EL (cell line): ENCODE measurements at places on chromosomes 12 and 14.

- no peak for DNase-seq
Observed at GRCh38 chr12:110796952-110797351, 49.8 kb upstream of the CCDC63 start.

DNA sequence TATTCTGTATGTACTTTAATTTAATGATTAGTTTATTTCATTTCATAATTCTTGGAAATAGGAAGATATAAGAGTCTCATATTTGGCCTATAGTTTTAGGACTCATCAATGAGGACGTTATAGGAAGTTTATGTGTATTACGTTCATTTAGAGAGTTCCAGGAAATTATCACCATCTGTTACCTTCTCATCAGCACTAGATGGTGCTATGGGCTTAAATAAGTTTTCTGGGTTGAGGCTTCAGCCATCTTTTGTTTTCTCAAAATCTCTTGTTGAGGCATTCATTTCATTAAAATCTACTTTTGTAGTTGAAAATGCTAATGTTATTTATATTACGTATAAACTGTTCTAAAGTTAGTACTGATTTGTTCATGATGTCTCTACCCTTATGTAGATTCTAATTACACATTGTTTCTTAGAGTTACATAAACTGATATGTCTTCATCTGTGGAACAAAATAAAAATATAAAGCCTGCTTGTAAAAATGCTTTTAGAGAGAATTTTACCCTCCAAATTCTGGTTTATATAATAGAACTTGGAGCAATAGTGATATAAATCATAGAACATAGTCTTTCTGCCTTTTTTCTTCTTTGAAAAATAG is 89.2 kb downstream of the CFAP54 start:
- peak; percentile 57 for DNase-seq

- DNase-seq = peak; percentile 65
Observed at GRCh38 chr12:50110762-50111351, 1.2 kb upstream of the COX14 start.

GRCh38 chr14:76716285-76716684 is 45.0 kb upstream of the VASH1 start:
- no peak for DNase-seq

DNA sequence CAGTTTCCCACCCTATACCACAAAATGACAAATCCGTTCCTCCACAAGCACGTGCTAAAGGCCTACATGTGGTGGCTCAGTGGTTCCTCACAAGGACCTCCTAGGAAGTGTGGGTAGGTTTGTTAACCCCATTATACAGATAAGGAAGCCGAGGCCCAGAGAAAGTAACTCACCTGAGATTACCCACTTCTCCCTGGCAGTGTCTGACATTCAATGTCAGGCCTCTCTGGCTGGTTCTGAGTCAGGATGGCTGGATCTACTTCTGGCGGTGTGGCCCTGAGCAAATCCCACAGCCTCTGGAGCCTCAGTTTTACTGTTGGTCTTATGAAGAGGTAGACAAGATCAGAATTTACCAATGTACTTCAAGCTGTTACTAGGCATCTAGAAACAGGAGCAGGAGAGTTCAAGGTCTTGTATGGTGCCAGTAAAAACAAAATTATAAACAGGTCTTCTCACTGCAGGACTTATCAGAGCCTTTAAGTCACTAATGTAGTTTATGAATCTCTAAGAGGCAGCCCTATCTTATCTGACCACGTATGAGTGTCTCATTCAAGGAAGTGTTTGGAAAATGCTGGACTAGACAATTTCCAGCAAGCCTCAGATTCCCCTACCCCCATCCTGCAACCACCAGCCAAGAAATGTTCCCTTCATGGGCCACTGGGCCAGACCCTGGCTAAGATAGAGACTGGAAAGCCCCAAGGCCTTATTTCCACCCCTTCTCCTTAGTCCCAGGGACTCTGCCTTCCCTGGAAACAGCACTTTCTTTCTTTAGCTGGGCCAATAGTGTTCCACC is 4.2 kb downstream of the HSPB8 start:
- no peak for DNase-seq

GRCh38 chr12:38664661-38665269 is 240.6 kb downstream of the CPNE8 start:
- DNase-seq = no peak

DNA sequence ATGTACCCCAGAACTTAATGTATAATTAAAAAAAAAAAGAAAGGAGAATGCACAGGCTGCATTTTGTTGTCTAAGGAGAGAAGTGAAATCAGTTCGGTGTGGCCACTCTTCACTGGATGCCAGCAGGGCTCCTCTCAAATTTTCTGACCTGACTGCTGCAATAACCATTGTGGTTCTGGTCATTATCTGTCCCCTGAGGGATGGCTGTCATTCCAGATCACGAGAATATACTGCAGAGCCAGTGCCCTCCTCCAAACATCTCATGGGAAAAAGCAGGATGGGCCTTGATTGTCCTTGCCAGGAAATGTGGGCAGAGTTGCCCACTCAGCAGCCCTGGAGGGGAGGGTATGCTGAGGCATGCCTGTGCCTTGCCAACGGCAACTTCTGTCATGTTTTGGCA is 139.1 kb downstream of the SLC8A3 start:
- no peak for DNase-seq

- DNase-seq = no peak
Observed at GRCh38 chr14:51487848-51488247, 163.9 kb upstream of the FRMD6 start.

GRCh38 chr14:51304941-51305340 is 64.9 kb downstream of the TMX1 start:
- DNase-seq = peak; percentile 96

DNA sequence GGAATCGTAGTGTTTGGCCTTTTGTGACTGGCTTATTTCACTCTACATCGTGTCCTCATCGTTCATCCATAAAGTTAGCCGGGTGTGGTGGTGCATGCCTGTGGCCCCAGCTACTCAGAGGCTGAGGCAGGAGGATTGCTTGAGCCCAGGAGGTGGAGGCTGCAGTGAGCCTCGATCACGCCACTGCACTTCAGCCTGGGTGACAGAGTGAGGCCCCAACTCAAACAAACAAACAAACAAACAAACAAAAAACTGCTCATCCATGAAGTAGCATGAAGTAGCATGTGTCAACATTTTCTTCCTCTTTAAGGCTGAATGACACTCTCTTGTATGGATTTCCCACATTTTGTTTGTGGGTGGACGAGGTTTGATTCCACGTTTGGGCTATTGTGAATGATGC is 44.0 kb upstream of the MEG3 start:
- no peak for DNase-seq

DNA sequence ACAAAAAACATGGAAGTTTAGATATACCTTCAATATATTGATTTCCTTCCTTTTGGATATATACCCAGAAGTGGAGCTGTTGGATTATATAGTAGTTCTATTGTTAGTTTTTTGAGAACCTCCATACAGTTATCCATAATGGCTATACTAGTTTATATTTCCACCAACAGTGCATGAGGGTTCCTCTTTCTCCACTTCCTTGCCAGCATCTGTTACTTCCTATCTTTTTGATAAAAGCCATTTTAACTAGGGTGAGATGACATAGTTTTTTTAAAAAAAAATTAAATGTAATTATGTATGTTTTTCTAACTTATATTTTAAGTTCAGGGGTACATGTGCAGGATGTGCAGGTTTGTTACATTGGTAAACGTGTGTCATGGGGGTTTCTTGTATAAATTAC is 10.0 kb upstream of the SLC38A4 start:
- no peak for DNase-seq

DNA sequence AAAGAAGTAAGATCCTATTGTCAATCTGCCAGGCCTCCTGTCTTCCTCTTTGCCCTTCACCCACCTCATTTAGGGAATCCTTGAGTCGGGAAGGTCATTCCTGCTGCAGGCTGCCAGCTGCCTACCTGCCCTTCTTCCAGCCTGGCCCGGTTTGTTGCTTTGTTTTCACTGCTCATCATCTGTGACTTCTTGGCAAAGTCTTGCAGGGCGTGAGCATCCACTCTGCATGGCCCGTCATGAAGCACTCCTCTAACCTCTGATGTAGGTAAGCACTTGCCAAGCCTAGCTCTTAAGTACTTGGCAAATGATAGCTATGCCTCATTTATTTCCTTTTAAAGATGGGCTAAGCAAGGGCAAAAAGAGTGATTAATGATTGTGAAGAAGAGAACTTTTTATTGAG is 192.8 kb downstream of the NRXN3 start:
- DNase-seq = no peak

GRCh38 chr14:92794961-92795360 is 856 bp downstream of the GOLGA5 start:
- no peak for DNase-seq

DNA sequence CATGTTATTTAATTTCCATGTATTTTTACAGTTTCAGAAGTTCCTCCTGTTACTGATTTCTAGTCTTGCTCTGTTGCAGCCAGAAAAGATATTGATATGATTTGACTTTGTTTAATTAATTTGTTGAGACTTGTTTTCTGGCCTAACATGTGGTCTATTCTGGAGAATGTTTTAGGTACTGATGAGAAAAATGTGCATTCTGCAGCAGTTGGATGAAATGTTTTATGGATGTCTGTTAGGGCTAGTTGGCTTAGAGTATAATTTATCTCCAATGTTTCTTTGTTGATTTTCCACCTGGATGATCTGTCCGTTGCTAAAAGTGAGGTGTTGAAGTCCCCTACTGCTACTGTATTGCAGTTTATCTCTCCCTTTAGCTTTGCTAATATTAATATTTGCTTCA is 54.4 kb downstream of the GPR137C start:
- DNase-seq = no peak
